ENCODE measurements at places on chromosomes 1 and 21.

- no peak for DNase-seq
These were observed 118.7 kb downstream of the SLC5A9 start for GRCh38 chr1:48341221-48341620.

DNA sequence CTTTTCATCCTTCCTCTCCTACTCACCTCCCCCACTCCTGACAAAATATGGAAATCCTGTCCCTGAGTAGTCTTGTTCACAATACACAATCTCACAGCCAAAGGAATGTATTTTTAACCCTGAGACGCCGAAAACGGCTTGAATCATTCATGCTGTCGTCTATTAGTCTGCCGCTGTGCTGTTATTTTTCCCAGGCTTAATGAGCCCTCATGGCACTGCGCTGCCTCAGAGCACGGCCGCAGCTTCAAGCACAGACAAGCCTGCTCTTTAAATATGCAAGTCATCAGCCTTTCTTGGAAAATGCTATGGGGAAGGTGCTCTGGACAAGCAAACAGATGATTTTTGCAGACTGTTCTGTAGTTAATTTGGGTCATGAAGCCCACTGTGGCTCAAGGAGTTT, 302.7 kb downstream of the DISC1 start:
- no peak for DNase-seq

DNA sequence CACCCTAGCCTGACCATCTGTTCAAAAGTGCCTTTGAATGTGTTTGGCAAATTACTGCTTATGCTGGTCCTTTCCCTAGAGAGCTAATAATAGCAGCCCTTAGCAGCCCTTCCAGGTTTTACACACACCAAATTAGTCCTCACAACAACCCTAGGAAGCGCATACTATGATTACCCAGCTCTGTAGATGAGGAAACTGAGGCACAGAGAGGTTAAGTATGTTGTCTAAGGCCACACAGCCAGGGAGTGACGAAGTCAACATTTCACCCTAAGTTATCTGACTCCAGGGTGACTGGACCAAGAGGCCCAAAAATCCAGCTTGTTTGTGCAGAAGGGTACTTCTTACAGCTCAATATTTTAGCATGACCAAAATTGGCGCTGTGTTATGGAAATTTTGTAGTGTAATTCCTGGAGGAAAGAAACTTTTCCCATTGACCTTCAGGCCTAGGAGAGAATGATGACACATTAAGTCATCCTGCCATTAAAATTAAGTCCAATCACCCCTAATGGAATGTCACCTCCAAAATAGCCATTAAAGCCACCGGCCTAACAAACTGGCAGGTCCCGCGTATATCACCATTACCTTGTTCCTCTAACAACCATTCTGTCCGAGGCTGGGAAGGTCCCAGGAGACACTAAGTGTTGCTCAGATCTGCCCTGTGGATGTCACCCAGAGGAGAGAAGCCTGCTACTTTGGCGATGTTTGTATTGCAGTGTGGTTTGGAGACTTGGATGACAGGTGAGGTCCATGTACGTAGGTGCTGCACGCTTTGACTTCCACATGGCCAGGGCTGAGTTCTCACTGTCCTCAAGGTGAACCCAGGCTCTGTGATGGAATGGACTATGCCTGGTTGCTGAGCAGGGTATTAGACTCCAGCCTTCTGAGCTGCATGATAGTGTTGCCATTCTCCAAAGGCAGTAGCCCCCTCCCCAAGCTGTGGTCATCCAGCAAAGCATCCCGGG, 258.3 kb downstream of the TOMM20 start:
- DNase-seq: no peak

DNA sequence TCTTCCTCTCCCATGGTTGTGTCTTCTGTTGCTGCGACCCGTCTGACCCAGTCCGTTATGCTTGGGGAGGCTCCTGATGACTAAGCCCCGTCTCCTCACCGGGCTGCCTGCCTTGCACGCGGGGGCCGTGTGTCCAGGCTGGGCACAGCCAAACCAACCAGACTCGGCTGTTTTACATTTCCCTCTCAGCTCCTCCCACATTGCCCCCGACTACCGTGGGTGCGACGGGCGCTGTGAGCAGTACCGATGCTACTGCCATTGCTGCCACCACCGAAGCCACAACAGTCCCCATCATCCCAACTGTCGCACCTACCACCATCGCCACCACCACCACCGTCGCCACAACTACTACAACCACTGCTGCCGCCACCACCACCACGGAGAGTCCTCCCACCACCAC, 46.0 kb upstream of the CNTN2 start:
- DNase-seq: no peak

GRCh38 chr1:31924839-31925238, 13.3 kb downstream of the PTP4A2 start:
- no peak for DNase-seq

GRCh38 chr1:154777154-154777553, 92.9 kb downstream of the KCNN3 start:
- no peak for DNase-seq

DNA sequence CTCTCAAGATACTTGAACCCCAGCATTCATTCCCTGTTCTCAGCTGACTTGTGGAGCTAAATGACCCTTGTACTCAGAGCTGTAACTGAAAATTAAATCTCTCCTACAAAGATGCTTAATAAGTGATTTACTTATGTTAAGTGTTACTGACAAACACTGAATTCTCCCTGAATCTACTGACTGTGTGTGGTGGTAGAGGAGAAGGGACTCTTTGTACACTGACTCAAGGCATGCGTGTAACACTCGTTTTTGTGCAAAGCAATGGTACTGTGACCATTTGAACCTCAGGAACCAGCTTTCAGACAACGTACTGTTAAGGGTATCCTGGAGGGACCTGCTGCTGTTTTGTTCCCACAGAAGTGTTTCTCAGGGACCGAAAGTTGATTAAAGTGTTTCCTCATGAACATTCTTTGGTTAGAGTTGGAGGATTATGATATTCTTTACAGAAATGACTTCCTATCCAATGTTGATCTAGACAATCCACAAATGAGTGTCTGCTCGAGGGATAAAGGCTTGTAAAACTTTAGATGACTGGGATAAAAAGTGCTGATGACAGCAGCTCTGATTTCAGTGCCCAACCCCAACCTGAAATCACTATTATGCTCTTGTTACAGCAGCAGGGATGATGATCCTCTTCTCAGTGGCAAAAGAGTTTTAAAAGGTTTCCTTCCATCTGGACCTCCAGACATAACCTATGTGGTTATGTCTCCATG, 12.8 kb downstream of the RGL1 start:
- DNase-seq: no peak

DNA sequence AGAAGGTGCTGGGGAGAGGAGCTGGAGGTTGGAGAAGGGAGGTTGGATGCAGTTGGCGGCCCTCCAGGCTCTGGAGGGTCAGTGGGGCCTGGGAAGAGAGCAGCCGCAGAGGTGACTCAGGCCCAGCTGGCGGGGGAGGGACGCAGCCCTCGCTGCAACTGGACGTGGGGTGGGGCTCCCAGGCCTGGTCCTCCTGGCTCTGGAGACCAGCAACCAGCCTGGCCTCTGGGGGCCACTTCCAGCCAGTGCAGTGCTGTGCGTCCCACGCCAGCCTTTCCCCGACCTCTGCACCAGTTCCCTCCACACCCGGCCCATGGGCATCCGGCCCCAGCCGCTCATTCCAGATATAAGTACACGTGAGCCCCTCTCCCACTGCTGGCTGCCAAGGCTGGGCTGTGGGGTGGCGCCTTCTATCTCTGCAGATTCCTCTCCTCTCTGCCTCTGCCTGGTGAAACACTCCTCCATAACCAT, 38.0 kb upstream of the COL18A1 start:
- no peak for DNase-seq

DNA sequence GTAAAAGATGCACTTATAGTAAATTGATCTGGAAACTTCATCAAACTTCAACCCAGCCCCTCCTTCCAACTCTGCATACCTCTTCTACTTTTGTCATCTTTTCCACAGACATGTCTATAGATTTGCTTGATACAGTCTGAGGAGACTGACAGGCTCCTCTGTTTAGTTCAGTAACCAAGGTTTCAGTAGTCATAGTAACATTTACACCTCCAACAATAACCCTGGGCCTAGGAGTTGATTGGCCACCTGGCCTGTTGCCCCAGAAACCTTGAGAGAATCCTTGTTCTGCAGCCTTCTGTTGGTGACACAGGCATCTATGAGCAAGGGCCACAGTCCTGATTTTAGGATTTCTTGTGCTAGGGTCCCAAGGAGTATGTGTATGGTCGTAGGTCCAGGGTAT, at the start of gene CFAP141:
TSS of gene CFAP141 (minus strand) at position 138 of the 400 bp plus-strand sequence. CDS start at position 112, 26 bp downstream.
- no peak for DNase-seq

DNA sequence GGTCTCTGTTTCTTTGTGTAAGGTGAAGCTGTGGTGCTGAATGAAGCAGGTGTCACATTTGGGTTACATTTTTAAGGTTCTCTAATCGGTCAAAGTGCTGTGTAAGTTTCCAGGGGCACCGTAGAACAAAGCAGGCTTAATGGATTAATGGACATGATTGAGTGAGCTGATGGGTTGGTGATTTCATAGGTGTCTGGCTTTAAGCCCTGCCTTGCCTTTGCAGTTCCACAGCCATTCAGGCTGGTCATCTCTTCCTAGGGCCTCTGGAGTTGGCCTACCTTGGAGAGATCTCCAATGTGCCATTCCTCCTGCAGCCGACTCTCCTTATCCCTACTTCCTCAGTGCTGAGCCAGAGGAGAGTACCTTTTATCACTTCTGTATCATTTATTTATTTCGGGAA, 15.2 kb downstream of the GALNT2 start:
- no peak for DNase-seq

DNA sequence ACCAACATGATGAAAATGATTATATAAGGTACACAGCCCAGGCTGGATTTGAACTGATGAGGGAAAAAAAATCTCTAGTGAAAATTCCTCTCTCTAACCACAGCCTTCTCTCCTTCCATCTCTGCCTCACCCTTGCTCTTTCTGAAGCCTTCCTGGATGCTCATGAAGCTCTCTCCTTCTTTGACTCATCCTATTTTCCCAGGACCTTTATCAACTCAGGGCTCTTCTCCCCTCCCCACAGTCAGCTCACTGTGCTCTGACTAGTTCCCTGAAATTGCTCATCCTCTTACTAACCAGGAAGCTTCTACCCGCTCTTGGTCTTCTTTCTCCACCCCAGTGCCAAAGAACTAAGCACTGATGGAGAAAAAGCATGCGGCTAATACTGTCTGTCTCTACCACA, 46.4 kb upstream of the ERG start:
- DNase-seq: no peak

DNA sequence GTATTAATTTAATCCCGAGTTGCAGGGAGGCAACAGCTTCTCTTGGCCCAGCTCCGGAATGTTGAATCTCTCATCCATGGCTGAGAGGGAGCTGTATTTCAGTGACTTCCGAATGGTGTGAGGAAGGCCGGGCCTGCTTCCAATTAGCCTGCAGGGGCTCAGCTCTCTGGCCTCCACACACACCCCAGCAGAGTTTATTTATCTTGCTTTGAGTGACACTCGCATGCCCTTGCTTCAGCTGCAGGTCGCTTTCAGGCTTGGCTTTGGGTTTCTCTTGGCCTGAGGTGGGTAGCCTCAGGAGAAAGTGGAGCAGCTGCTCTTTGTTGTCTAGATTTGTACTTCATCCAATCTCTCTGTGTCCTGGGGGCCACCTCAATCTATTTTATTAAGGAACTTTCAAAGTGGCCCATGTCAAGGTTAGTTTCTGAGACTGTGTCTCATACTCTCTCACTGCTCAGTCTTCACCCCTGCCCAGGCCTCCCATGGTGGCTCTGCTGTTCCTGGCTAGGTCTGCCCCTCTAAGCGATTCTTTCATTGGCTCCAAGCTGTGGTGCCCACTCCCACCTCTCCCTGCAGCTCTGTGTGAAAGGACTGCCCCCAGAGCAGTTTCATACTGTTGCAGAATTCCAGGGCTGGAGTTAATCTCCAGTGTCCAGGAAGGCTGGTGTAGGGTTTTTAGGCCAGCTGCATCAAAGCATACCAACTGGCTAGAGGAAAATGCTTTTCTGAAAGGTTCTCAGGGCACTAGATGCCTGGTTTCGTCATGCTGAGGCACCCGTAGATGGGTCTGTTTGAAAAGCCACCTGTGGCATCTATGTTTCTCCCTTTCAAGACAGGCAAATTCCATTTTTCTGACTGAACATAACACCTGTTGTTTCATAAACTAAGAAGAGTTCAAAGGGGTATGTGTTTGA, 153.5 kb downstream of the PLXNA2 start:
- no peak for DNase-seq

- DNase-seq: no peak
These were observed 728.5 kb upstream of the B3GALT2 start for GRCh38 chr1:193914871-193915270.

GRCh38 chr1:150192012-150192411, 42.3 kb downstream of the PLEKHO1 start:
- DNase-seq: no peak

DNA sequence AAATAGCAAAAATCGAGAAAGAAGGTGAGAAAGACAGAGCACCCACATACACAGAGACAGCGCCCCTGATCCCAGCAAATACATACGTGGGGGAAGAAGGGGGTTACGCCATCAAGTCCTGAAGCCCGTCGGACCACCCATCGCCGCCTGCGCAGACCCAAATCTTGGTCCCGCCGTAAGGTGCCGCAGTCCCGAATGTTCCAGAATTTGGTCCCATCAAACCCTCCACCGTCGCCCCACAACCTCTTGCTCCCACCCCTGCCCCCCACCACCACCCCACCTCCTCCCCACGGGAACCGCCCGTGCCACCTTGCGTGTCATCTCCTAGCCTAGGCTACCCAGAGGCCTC, 71.7 kb downstream of the CD46 start:
- no peak for DNase-seq

GRCh38 chr1:79599257-79599656, 592.7 kb upstream of the ADGRL4 start:
- DNase-seq: no peak

DNA sequence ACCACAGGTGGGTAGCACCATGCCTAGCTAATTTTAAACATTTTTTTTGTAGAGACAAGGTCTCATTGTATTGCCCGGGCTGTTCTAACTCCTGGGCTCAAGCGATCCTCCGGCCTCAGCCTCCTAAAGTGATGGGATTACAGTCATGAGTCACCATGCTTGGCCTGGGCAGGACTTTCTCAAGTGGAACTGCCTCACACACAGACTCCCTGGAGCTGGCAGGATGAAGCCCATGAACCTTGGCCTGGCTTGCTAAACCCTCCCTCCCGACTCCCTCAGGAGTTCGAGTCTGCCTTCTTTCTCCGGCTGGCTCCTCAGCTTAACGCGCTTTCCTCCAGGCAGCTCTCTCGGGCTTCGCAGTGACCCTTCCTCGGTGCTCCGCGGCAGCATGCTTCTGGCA, 7.7 kb upstream of the ECE1 start:
- no peak for DNase-seq

- DNase-seq: no peak
These were observed 9.8 kb upstream of the HPCAL4 start for GRCh38 chr1:39701049-39701439.
